ENCODE measurements at places on chromosomes 3 and 15.

DNA sequence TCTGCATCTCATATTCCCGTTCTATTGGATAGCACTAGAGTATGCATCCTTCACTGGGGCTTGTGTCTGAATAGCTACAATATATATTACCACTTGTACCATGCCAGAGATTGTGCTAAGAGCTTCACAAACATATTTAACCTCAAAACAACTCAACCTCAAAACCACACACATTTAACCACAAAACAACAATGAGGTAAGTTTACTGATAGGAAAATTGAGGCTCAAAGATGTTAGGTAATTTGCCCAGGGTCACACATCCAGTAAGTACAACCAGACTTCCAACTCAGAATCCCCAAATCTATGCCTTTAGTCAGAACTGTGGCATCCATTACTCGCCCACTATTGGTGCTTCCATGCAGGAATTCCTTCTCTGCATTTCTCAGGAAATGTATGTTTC lies 220.0 kb downstream of the FAM43A start:
- DNase-seq = no peak

- DNase-seq = no peak
Observed at GRCh38 chr3:155730843-155731242, 14.0 kb downstream of the PLCH1 start.

DNA sequence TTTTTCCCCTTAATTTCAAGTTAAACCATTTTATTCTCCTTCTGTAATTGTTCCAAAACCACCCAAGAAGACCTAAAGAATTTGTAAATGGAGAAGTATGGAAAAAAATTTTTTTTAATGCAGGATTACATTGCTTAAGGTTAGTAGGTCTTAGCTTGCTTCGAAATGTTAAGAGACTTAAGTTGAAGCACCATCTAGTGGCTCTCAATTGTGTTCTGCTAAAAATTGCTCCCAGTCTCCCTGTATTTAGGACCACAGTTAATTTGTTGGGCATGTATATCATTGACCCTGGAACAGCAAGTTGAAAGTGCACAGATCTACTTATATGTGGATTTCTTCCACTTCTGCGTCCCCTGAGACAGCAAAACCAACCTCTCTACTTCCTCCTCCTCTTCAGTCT lies 32.4 kb downstream of the CD200R1L start:
- no peak for DNase-seq

- no peak for DNase-seq
Observed at GRCh38 chr3:53354945-53355498, 7.7 kb upstream of the DCP1A start.

DNA sequence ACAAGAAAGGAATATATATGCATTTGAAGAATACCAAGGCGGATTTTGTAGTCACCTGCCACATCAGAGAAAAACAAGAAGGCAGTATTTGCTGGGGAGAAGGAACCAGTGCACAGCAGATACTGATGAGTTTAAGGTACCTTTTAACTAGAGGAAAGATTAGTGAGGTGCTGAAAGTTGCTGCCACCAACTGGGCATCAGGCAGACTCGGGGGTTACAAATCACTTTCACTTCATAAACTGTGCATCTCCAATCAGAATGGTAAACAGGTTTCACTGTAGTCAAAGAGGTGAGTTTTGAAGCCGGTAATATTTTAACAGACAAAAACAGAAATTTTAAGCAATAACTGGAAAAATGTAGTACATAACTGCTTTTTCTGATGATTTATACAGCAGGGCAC lies 4.1 kb downstream of the FBN1 start:
- no peak for DNase-seq

GRCh38 chr3:188749010-188749617 lies 422.7 kb upstream of the TPRG1 start:
- peak; percentile 55 for DNase-seq

- no peak for DNase-seq
Observed at GRCh38 chr15:85417276-85417675, 36.9 kb downstream of the AKAP13 start.

GRCh38 chr15:83129791-83130190 lies 22.3 kb downstream of the TM6SF1 start:
- DNase-seq = no peak
